ENCODE measurements at places on chromosomes 13 and 19.

- peak; percentile 32 for DNase-seq
These were observed 131.5 kb upstream of the SPACA7 start for GRCh38 chr13:112244495-112245177.

GRCh38 chr13:21101865-21102576, 40.6 kb upstream of the LATS2 start:
- DNase-seq: no peak

- DNase-seq: no peak
These were observed 44.7 kb upstream of the SIAH3 start for GRCh38 chr13:45896285-45896684.

- no peak for DNase-seq
These were observed 21.4 kb upstream of the MICU2 start for GRCh38 chr13:21625366-21625765.

DNA sequence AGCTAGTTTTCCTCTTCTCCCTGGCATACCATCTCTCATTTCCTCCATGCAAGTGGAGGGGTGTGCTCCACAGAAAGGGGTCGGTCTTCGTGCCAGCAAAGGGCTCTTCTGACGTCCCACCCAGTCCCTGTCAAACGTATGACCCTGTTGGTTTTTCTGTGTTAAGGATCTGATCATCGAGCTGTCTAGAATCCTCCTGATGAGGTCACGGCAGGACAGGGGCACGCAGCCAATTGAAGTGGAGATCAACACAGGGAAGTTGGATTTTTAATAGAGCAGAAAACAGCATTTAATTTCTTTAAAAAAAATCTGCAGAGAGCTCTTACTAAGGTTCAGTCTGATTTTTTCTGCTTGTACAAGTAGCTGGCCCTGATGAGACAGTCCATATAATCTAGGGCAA, 339.4 kb downstream of the TEX29 start:
- no peak for DNase-seq

GRCh38 chr13:100273552-100273951, 184.7 kb downstream of the PCCA start:
- DNase-seq: no peak

- DNase-seq: no peak
These were observed 422.8 kb upstream of the PCDH9 start for GRCh38 chr13:67652887-67653286.

GRCh38 chr19:17292301-17293074, 10.7 kb downstream of the ABHD8 start:
- peak; percentile 82 for DNase-seq

DNA sequence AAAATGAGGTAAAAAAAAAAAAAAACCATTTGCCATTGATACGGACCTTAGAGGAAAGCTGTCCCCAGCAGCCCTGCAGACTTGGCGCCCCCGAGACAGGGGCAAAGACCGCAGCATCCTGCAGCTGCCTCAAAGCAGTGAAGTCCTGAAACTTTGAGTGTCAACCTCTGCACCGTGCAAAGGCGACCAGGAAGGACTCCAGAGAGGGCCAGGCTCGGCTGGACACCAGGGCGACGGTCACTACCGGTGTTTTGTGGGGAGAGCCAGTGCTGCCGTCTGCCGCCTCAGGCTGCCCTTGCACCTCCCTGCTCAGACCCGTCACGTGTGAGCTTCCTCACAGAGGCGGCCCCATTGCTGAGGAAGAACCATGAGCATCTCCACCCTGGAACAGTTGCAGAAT, 146.7 kb upstream of the SPACA7 start:
- no peak for DNase-seq

DNA sequence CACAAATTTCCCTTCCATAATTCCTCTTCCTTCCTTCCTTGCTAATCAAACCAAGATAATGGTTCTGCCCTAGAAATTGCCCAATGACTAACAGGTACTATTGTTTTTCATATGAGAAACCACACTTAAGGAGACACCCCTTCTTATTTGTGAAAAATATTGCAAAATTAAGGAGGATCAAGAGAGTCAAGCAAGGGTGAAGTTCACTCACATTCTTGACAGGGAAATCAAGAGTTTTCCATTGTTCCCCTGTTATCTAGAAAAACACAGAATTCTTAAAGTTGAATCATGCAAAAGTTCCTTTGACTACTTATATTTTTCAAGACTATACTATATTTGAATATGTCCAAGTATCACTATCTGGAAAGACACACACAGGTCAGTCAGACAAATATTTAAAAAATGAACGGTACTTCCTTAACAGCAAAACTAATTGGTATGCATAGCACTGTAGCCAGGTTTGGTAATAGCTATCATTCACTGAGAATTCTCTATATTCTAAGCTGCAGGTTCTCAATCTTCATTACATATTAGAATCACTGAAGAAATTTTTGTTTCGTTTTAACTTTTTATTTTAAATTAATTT, 897.2 kb downstream of the DIAPH3 start:
- DNase-seq: no peak

GRCh38 chr13:30331331-30331771, 24.0 kb upstream of the KATNAL1 start:
- DNase-seq: no peak

DNA sequence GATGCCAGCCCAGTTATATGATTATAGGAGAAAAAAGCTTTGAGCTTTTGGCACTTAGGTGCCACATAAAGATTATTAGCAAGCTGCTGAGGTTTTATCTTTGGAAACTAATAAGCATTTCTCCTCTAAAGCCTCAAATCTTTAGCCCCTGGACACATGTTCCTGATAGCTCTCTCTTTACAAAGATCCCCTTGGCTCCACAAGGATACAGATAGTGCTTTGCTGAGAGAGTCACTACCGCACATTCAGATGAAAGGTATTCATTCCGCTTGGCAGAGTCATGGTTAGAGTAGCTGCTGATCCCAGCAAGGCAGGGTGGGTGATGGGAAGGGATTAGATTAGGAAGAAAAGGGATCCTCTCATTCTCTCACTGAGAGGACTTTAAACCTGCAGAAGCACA, 28.2 kb upstream of the PSG7 start:
- no peak for DNase-seq

- DNase-seq: no peak
These were observed 1653.4 kb downstream of the SLITRK5 start for GRCh38 chr13:89324582-89324981.

DNA sequence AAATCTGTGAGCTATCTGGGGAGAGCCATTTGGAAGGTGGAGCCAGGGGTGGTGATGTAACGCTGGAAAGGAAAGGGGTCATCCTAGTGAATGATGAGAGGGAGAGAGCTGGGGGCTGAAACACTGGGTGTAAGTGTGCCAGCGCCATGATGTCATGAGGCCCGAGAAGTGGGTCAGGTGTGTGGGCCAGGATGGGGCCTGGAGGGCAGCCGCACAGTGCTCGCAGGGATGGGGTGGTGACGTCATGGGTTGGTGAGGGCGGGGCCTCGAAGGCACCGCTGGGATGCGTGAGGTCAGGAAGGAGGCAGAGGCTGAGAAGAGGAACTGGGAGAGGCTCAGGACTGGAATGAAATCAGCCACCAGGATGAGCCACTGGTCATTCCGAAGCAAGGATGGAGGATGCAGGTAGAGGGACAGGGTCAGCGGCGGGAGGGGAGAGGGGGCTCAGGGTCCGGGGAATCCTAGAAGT, 4.4 kb downstream of the CCDC61 start:
- no peak for DNase-seq

Measured in right atrium auricular region (tissue), 2 donors.